Caki2 (cell line): ENCODE measurements at places on chromosomes 7 and 10. TPM values are rescaled to one million over a fixed set of nuclear protein-coding genes. Genes with fewer than 3 reads are reported as not detected.

- no peak for DNase-seq
Observed at GRCh38 chr10:128596906-128597305, 470.7 kb upstream of the MKI67 start.

The GFRA1 gene
- 8.2 and 10.5 TPM in 2 replicates for total RNA-seq

DNA sequence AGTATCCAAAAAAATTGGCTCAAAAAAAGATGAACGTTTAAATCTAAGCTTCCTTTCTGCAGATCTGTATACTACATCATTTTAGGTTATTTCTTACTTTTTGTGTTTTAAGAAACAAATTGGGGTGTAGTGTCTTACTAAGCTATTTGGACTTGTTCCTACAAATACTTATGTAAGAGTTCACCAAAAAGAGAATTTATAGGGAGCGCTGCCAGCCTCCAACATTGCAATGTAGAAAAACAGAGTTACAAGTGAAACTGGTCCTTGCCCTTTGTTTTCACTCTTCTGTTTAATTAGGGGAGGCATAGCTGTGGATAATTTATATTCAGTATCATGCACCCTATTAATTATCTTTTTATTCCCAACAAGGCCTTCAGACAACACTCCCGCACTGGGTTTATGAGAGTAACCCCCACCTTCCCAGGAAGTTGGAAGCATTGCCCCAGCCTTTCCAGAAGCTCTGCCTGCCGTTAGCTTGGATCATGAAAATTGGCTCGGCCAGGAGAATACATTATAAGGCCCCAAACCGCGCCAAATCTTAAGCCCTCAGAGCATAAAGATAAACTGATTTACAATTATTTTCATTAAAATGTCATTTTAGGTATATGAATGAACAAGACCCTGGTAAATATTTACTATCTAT lies 261.8 kb upstream of the KLF6 start:
- DNase-seq: no peak

- DNase-seq: no peak
Observed at GRCh38 chr10:93410697-93411348, 71.3 kb downstream of the MYOF start.

DNA sequence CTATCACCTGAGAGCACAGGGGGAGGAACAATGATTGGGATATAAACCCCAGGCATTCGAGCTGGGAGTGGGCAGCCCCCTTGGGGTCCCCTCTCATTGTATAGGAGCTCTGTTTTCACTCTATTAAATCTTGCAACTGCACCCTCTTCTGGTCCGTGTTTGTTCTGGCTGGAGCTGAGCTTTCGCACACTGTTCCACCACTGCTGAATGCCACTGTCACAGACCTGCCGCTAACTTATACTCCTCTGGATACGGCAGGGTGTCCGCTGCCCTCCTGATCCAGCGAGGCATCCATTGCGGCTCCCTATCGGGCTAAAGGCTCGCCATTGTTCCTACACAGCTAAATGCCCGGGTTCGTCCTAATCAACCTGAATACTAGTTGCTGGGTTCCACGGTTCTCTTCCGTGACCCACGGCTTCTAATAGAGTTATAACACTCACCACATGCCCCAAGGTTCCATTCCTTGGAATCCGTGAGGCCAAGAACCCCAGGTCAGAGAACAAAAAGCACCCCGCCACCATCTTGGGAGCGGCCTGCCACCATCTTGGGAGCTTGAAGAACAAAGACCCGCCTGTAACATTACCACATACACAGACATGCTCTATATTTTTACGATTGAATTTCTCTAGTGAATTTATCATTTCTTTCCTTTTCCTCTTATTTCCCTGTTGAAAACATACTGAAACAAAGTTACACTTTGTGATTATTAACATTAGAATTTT lies 9.0 kb downstream of the ZWINT start:
- DNase-seq: no peak

- no peak for DNase-seq
Observed at GRCh38 chr10:122640921-122641320, 58.7 kb downstream of the C10orf120 start.

The CAV1 gene
- total RNA-seq: 141 and 160 TPM in 2 replicates

DNA sequence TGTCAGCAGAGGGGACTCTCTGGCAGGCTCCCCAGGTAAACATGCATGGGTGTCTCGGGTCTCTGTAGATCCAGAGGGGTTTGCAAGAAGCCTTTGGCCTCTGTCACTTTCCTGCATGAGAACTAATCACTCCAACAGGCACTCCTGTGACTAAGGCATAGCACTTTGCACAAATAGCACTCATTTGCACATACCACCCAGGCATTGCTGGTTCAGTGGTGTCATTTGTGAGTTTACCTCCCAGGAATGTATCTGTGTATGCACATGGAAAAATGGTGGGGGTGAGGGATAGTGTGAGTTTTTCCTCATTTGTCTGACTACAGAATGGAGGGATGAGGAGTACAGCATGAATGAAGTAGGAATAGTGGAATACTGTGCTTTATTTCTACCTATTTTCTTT lies 39.5 kb downstream of the CNNM1 start:
- peak; percentile 36 for DNase-seq

DNA sequence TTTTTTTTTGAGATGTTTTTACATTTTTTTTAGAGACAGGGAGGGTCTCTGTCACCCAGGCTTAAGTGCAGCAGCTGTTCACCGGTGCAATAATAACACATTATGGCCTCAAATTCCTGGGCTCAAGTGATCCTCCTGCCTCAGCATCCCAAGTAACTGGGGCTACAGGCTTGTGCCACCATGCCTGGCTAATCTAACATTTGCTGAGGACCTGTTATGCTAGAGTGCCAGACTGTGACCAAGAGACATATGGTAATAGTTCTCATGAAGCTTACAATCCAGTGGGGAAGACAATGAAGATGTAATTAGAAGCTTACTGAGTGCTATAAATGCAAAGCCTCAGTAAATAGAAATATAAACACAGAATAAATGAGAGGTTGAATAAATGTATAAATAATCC lies 17.6 kb upstream of the ORC5 start:
- DNase-seq: no peak

DNA sequence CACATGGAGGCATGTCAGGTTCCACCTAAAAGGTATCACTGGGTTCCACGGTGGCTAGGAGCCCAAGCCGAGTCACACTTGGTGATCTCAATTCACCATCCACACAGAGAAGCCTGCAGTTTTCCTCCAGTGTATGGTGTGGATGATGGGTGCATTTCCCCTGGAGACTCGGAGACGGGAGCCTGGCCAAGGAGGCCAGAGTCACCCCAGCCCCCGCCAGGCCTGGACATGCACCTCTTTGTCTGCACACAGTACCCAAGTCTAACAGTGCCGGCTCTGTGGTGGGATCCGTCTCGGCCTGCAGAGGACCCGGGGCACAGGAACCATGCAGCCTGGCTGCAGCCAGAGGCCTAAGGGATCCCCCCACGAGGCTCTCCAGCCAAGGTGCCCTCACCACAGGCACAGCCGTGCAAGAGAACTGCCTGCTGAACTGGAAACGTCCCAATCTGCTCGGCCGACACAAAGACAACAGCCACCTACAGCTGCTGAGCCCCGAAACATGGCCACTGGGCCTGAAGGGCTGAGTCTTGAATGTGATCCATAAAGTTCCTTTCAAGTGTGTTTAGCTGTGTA lies 75.2 kb downstream of the DIP2C start:
- DNase-seq: no peak

DNA sequence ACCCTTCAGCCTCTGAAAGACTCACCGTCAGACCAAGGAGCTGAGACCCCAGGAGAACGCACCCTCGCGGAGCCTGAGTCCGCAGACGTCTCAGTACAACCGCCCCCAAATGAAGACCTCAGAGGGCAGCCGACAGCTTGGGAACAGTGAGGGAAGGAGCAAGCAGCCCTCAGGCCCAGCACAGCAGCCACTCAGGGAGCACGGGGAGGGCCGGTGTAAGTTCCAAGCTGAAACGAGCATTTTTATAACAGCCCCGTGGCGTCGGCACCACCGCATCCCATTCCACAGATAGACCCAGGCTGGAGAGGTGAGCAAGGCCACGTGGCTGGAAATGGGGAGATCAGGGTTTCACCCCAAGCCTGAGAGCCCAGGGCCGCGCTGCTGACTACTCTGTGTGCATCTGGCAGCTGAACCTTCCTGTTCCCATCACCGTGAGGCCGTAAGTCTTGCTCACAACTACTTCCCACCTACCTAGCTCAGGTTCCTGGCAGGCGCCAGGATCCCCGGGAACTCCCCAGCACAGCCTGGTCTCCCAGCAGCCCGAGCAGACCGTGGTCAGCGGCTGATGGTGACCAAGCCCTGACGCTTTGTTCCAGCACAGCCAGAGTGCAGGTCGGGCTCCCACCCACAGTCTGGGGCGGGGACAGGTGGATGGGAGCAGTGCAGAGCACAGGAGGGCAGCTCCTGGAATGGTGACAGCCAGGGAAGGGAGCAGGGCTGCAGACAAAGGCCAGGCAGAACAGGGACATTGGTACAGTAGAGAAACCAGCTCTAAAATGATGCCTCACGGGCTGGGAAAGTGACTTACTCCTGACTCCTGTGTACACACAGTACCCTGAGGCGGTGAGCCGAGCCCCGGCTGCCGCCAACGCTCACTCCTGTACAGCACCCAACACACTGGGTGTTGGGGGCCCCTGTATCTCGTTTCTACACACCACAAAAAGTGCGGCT lies 6.1 kb upstream of the NOM1 start:
- DNase-seq: no peak

GRCh38 chr10:11057448-11057847 lies 39.8 kb downstream of the CELF2 start:
- no peak for DNase-seq

DNA sequence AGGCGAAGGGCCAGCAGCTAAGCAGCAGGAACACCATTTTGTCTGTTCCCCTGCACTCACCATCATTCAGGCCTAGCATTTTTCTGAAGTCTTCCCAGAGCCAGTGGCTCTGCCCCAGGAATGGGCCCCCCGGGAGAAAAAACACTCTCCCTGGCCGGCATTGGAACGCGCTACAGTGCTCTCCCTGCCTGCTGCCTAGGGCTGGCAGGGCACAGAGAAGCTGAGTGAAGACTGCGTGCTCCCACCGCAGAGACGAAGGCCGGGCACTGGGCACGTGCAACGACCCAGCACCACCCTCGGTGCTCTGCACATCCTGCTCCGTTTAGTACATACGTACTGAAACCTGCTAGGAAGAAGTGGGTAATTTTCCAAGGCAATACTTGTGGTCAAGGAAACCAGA lies 34.4 kb downstream of the HSPA12A start:
- no peak for DNase-seq

DNA sequence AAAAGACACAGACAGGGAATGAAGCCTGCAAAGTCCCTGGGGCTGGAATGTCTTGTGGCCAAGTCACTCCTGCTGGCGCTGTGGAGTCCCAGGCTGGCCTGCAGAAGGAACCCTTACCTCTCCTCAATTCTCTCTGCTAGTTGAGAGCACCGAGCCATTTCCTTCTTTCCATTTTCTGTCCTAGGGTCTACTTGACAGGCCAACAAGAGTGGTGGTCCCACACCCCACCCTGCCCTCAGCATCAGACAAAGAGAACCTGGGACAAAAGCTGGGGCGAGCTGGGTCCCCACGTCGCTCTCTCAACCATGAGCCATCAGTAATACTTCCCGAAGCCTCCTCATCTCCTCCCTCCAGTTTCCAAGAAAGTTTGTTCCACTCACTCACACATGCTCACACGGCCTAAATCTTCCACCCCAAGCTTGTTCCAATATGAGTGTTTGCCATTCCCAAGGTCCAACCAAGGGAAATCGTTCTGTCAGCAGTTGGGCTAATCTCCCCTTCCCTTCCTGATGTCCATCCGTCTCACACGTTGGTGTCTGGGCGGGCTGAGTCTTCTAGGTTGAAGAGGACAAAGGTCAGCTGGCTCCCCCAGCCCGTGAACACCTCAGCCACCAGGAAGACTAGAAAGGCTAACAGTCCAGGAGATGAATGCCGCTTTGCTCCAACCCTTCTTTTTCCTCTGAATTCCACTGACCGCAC lies 44.3 kb downstream of the CLEC2L start:
- DNase-seq: no peak

The DPYSL4 gene
- 0.14 TPM in 1 of 2 replicates, not detected in the other for total RNA-seq

DNA sequence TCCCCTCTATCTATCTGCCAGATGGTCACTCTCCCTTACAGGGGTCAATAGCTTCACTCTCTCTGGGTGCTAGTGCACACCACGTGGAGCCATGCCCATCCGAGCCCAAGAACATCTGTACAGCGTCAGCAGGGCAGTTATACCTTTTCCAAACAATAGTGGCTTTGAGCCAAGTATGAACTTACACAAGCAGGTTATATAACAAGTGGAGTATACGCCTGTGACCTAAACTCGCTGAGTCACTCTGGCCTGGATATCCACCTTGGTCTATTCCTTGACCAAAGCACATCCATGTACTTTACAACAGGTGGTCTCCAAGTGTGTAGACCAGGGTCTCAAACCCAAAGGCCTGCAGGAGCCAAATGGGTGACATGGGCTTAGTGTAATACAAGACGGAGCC lies 20.3 kb downstream of the PLAC9 start:
- DNase-seq: no peak

The INA gene
- total RNA-seq: not detected in 2 replicates
